ENCODE measurements at places on chromosomes 3 and 15.

DNA sequence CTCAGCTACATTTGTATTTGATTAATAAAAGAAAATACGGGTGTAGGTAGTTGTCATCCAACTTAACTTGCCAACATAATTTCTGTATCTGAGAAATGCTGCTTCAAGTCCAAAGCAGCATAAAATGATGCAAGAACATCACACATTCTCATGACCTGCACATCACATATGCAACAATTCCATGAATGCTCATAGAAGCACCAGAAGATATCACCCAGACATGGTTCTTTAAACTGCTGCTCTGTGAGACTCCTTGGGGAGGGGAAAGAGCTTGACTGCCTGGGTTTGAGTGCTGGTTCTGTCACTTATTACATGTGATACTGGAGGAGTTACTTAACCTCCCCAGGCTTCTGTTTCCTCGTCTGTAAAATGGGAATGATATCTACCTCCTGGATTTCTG, 39.4 kb downstream of the CHST14 start:
- DNase-seq = no peak

DNA sequence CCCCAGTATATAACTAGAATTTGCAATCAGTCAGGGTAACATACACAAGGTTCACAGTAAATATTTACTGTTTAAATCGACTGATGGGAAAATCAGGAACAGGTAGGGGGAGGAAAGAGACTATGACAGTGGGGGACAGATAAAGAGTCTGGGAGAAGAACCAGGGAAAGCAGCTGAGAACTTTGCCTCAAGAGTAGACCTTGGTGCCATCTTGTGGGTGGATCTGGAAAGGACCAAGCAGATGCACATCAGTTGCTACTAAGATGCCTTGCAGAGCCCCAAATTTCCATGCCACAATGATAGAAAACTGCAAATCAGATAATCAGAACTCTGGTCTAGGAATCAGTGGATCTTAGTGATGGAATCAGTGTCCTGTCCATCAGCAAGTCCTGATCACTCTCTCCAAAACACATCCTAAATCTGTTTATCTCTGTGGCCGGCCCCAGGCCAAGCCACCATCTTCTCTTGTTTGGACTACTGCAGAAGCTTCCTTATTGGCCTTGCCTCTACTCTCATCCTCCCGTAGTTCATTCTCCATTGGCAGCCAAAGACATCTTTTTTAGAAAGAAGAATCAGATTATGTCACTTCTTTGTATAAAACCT, 62.7 kb downstream of the PDE8A start:
- peak; percentile 62 for DNase-seq

GRCh38 chr3:107899990-107900651, 190.7 kb downstream of the CD47 start:
- DNase-seq = no peak

DNA sequence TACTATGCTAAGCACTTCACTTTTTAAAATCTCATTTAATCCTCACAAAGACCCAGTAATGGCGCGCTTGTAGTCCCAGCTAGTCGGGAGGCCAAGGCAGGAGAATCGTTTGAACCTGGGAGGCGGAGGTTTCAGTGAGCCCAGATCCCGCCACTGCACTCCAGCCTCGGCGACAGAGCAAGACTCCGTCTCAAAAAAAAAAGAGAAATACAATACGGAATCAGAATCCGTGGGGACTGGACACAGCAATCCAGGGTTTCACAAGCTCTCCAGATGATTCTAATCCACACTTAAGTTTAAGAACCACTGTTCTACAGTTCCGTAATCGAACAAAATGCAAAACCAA, 426 bp upstream of the SUMF1 start:
- no peak for DNase-seq

DNA sequence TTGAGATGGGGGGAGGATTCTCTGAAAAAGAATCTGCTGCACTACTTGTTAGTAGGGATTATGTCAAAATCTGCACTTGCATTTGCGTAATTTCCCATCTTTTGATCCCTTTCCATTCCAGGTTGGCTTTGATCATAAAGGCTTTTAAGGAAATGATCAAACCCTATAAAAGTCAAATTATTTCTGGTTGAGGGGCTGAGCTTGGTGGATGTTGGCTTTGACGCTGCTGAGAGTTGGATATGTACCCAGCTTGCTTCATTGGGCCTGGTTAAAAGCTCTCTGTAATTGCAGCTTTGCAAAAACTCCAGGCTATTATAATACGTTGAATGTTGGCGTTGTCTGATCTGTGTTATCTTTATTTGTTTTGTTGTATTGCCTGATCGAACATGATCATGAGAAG, 12.0 kb downstream of the LRRC3B start:
- DNase-seq = no peak

DNA sequence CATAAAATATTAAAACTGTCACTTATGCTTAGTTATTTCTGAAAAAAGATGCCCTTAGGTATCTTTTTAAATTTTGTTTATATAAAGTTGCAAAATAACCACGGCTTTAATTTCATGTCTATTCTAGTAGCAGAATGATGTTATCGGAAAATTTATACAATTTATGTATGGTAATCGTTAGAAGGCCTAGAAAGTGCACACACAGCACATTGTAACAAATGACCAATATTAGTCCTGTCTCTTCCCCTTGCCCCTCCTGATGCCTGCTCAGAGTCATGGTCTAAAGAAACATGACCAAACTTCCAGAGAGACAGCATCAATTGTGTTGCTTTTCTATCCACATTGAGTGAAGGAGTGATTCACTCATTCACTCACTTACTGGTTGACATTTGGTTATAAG, 6.2 kb upstream of the LPP start:
- no peak for DNase-seq

DNA sequence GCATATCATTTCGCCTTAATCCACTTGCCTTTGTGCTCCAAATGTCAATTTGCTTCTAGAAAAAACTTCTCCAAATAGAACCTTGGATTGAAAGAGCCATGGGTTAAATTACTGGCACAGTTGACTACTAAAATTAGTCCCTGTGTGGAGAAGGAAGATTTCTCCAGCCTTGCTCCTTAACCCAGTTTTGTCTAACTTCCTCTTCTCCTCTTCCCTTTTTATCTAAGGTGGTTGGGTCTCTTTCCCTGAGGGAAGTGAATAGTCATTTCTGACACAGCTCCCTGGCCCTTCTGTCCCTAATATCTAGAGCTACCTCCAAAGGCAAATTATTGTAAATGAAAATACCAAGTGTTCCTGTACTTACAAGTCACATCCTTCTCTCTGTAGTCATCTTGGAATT, 527.9 kb upstream of the TBL1XR1 start:
- DNase-seq = no peak

GRCh38 chr3:127985216-127985615, 67.0 kb upstream of the SEC61A1 start:
- no peak for DNase-seq

- DNase-seq = peak; percentile 91
Measured at GRCh38 chr3:123328851-123329635, 119.8 kb downstream of the ADCY5 start.

DNA sequence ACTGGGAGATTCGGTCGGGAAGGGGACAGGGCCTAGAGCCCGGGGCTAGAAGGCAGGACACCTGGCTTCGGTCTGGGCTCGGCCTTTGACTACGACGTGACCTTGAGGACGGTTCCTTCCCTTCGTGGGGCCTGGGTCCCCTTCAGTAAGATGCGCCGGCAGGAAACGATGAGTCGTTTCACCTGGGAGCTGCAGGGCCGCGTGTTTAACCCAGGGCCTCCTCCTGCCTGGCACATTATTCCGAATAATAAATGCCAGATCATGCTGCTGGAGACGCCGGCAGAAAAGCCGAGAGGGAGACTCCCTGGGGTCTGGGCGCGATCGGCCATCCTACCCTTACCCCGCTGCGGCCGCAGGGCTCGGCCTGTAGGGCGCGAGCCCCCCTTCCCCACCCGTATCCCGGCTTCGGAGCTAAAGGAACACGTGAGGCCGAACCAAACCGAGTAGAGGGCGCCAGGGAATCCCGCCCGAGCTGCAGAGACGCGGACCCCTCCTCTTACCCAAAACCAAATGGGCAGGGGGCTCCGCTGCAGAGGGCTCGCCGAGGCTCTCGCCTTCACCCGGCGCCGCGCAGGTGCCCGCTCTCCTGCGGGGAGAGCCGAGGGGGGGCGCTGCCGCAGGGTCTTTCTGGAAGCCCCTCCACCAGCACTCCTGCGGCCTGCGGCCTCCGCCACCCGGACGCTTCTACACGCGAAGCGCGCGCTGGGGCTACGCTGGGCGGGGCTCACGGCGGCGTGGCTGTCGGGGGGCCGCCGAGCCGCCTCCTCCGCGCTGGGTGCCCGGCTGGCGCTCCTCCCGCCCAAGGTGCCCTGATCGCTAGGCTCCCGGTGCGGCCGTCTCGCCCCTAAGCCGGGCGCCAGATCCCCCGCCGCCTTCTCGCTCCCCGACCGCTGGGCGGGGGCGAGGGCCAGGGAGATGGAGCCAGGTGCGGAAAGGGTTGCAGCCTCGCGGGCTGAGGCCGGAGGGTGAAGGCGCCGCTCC, at the start of gene BDH1:
TSS of gene BDH1 (minus strand) at position 688 of the 981 bp plus-strand sequence. CDS start 9,525 bp downstream, outside the sequence.
- DNase-seq = peak; percentile 83

- DNase-seq = peak; percentile 8
Measured at GRCh38 chr3:30042274-30042859, 564.0 kb upstream of the TGFBR2 start.

DNA sequence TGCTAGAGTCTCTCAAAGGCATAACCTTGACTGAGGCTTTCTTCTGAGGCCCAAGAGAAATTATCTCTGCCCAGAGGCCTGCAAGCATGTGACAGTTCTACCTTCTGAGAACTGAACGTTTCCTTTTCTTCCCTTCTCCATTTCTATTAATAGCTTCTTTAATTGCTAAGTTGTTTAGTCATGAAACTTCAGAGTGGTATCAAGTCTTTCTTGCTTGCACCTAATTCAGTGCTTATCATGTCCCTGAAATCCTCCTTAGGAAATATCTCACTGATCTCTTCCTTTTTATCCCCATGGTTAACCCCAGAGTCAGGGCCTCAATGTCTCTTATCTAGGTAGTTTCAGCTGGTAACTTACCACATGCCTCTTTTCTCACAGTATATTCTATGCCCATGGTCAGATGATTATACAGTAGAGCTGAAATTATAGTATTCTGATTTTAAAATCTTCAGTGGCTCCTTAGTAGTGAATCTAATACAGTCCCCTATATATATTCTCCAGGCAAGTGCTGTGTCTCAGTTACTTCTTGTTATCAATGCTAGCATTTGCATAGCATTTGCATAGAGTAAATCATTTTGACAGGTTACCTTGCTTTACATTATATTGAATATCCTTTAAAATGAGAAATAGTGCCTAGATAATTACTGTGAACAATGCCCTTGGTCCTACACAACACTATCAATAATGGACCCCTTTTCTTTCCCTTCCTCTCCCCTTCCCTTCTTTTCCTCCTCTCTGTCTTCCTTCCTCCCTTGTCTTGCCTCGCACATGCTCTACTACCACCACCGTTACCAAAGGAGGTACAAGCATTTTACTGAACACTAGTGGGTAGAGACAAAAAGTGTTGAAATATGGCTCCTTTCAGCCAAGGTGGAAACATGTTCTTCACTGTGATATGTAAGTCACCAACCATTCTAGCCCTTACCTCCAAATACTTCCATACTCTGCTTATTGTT, 33.0 kb downstream of the KBTBD8 start:
- peak; percentile 26 for DNase-seq

DNA sequence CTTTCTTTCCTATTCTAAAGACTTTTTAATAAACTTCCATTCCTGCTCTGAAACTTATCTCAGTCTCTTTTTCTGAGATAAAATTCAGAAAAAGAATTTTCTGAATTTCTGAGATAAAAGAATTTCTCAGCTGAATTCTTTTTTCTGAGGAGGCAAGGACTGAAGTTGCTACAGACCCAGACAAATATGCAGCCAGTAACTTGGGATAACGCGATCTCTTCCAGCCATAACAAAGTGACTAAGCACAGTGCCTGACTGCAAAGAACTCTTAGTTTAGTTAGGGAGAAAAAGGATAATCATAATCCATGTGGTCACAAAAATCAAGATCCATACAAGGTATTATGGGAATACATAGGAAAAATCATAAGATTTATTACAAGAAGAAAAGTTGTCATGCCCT, 222.0 kb upstream of the GAP43 start:
- no peak for DNase-seq

GRCh38 chr3:143278721-143279120, 159.2 kb downstream of the CHST2 start:
- DNase-seq = no peak

GRCh38 chr3:136490646-136491405, 240.7 kb downstream of the PCCB start:
- no peak for DNase-seq

- no peak for DNase-seq
Measured at GRCh38 chr15:39191871-39192291, 389.0 kb upstream of the THBS1 start.

DNA sequence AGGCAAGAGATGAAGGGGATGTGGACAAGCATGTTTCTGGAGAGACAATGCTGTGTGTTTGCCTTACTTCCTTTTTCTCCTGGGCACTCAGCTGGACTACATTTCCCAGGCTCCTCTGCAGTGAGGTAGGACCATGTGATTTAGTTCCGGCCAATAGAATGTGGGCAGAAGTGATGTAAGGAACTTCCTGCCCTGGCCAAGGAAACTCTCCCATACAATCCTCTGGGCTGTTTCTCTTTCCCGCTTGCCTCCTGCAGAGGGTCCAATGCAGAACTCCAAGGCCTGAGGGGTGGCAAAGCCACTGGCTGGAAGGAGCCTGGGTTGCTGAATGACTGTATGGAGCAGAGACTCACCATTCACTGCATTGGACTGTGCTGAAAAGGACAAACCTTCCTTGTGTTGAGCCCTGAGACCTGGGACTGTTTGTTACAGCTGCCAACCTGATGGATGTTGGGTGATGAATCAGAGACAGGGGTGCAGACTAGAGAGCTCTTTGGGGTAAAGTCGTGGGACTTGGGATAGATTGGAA, 82.7 kb upstream of the SLC6A6 start:
- peak; percentile 57 for DNase-seq

DNA sequence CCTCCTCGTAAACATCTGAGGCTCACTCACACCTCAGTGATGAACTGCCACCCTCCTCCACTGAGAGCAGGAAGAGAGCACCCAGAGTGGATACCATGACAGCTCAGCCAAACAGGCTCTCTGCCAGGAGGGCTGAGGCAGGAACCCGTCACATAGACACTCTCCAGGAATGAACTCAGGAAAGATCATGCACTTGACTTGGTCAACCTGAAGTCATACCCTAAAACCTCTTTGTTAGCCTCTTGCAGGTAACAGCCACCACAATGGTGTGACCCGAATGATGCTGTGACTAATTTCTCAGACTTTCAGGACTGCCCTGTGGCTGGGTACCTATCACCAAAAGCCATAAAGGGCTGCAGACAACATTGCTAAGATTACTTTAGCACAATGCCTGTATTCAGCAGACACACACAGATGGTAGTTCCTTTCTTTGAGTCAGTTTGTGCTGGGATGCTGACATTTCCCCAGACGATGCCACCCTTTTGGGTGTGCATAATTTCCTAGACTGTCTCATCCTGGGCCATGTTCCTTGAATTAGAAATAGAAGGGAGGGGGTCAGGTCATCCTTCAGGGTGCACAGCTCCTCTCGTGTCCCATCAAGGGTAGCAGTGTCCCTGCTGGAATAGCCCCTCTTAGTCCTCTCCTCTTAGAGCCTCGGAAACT, 30.3 kb downstream of the CX3CR1 start:
- no peak for DNase-seq

GRCh38 chr3:42192334-42193200, 73.4 kb downstream of the CCK start:
- DNase-seq = no peak

Measured in NCI-H526 (cell line).